Progenitor cell of endocrine pancreas (in vitro differentiated cells): ENCODE measurements at places on chromosomes 2 and 18. TPM values are rescaled to one million over a fixed set of nuclear protein-coding genes. Genes with fewer than 3 reads are reported as not detected.

GRCh38 chr18:54149078-54149697, 75.3 kb downstream of the MBD2 start:
- DNase-seq: no peak

GRCh38 chr18:8358033-8358765, 251.0 kb upstream of the RAB12 start:
- no peak for DNase-seq

DNA sequence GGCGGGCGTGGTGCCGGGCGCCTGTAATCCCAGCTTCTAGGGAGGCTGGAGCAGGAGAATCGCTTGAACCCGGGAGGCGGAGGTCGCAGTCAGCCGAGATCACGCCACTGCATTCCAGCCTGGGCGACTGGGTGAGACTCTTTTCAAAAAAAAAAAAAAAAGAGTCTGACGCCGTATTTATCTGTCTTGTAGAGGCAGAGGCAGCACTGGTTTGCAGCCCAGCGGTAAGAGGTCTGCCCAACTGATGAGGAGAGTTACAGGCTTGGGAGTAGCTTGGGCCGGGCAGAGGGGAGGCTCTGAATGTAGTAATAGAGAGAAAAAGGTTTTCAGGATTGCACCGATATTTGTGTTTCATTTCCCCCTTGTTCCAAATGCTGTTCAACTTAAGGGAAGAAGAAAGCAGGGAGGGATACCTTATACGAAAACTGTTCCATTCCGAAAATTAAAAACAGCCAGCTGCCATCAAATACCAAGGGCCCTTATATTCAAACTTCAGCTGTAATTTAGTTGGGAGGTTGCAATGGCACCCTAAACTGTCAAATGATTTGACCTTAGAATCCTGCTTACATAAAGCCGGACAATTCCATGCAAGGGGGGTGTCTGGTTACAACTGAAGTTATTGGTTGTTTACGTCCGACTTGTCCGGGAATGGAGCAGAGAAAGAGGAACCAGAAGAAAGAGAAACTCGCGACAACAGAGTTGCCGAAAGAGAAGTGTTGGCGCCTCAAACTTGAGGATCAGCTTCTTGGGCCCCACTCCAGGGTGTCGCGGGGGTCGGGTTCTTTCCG, 9.2 kb upstream of the SP9 start:
- DNase-seq: no peak

GRCh38 chr2:73970141-73970803, 14.4 kb upstream of the TET3 start:
- DNase-seq: no peak

The GAL3ST2 gene
- total RNA-seq: 0.51 and 0.84 TPM in 2 replicates

The SUCLG1 gene
- 79.4 and 85.0 TPM in 2 replicates for total RNA-seq
